ENCODE measurements at places on chromosomes 2 and 18.

- DNase-seq = no peak
Measured at GRCh38 chr2:181746844-181747243, 66.5 kb upstream of the NEUROD1 start.

DNA sequence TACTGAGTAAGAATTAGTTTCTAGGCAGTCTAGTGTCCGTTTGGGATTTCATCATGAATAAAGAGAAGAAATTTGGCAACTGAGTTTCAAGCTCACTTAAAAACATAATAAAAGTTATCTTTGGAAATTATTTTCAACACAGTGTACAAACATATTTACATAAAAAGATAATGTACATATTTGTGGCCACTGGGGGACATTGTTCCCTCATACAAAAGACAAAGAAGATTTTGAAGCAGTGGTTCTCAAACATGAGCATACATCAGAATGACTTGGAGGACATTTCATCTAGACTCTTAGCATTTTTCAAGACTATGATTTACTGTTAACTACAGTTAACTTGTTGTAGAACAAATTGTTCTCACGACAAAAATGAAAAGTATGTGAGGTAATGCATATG is 15.7 kb upstream of the TTC21B start:
- no peak for DNase-seq

DNA sequence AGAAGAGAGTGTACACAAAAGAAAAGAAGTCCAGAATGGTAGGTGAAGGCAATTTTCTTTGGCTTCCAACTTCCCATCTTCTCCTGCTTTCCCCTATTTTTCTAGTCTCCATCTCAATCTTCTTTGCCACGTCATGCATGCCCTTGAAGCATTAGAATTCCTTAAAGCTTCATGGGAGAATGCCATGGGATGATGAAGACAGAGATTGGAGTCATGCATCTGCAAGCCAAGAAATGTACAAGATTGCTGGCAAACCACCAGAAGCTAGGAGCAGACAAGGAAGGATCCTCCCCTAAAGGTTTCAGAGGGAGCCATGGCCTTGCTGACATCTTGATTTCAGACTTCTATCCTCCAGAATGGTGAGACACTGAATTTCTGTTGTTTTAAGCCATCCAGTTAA is 305.9 kb downstream of the HRH4 start:
- DNase-seq = no peak

DNA sequence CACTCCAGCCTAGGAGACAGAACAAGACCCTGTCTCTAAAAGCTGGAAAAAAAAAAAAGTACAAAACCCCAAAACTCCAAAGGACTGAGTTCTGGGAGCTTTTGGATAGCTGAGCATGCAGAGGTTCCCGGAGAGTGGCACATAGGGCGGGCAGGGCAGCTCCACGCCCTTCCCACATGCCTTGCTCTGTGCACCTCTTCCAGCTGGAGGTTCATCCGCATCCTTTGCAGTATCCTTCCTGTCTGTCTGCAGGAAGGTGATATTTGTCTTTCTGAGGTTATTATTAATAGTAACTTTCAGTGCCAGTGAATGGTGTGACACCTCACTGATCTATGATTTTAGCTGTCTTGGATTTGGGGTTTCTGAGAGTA is 70.2 kb downstream of the INPP4A start:
- DNase-seq = no peak

GRCh38 chr2:207352978-207353671 is 176.6 kb upstream of the CREB1 start:
- peak; percentile 11 for DNase-seq

- DNase-seq = no peak
Measured at GRCh38 chr2:96680561-96681141, 38.1 kb downstream of the FER1L5 start.

DNA sequence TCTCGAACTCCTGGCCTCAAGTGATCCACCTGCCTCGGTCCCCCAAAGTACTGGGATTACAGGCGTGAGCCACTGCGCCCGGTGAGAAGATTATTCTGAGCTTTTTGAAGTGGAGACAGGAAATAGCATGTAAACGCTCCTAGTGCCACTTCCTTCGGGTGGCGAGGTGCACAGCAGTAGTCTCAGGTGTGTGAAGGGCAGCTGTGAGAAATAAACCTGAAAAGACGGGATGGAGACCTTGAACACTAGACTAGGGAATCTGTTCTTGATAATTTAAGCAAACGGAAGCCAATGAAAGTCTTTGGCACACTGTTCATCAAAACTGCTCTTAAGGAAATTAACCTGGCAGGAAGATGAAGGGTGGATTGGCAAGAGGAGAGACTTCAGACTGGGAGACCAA is 439 bp upstream of the PLEKHH2 start:
- DNase-seq = no peak

GRCh38 chr18:74292541-74292858 is 737 bp upstream of the CYB5A start:
- DNase-seq = no peak

DNA sequence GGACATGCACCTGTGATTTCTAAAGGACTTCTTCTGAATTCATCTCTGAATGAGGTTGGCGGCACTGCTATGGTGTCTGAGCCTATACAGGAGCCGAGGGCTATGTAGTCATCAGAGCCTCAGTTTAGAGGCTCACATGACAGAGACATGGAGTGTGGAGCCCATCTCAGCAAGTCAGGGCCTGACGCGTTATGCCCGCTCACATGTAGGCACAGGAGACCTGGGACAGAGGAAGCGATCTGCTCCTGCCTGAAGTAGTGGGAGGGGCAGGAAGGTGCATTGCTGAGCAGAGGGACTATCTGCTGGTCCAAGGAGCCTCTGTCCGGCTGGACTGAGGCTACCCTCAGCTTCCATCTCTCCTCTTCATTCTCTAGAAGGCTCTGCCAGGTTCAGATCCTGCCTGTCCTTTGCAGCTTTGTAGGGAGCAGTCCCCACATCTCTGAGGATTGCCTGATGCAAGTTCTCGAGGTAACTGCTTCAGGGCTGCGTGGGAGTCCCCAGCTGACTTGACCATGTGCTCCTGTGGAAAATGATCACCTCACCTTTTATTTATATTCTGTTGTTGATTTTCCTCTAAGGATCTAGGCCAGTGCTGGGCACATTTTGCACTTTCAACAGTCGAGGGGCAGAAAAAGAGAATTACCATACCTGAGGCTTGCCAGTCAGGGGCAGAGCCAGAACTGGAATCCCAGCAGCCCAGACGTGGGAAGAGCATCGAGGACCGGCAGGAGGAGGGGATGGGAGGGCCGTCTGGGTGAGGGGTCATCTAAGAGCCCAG is 16.6 kb downstream of the KLHL29 start:
- no peak for DNase-seq

- DNase-seq = no peak
Measured at GRCh38 chr18:24656050-24656449, 195.6 kb downstream of the HRH4 start.

GRCh38 chr2:217399291-217399690 is 539.4 kb upstream of the TNP1 start:
- DNase-seq = no peak

- DNase-seq = no peak
Measured at GRCh38 chr18:37182340-37183135, 353.6 kb downstream of the KIAA1328 start.

DNA sequence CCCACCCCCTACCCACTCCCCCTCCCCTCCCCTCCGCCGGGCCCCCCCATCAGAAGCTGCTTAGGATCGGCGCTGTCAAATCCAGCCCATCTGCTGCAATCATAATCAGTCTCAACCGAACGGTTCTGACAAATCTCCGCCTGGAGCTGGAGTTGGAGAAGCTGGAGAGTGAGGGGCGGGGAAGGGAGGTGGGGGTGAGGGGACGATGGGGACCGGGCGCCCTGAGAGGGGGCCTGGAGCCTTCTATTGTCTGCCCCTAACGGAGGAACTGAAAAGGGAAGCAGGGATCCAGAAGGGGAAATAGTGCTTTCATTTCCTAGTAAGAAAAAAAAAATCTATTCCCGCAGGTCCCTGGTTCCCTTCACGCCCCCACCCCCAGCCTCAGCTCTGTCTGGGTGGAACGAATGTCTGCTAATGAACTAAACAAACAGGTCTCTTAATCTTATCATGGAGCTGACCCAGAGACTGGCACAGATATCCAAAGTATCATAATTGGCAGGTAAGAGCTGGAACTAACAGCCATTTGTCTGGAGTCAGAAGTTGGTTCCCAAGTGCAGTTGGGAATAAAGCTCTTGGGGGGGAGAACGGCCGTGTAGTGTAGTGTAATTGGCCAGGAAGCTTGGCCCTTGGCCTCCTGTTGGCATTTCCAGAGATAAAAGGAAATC is 301.2 kb downstream of the NCKAP5 start:
- no peak for DNase-seq

GRCh38 chr2:23685181-23685580 is 241.7 kb downstream of the ATAD2B start:
- DNase-seq = no peak

- no peak for DNase-seq
Measured at GRCh38 chr2:12124790-12125189, 378.4 kb downstream of the LPIN1 start.

Measured in CD14-positive monocyte (primary cell).